ENCODE measurements at places on chromosomes 1 and 21.
A peak's percentile ranks its signal among the peaks of the same experiment; 100 is the strongest.

DNA sequence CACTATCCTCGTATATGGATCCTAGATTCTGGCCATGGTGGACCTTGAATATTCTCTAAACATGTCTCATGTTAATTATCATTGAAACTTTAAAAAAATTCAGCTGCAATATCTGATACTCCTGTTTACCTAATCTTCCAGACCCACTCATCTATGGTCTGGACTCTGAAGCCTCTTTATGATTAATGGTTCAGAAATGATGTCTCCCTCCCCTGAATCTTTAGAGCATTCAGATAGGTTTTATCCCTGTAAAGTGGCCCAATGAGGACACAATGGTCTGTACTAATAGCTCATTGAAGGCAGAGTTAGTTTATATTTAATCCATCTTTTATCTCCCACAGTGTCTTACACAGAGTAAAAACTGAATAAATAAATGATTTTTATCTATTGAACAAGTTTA lies 53.0 kb upstream of the DUSP10 start:
- DNase-seq = no peak

- no peak for DNase-seq
Measured at GRCh38 chr1:114703242-114703641, 7.9 kb upstream of the AMPD1 start.

GRCh38 chr1:231750818-231751362 lies 124.3 kb downstream of the DISC1 start:
- DNase-seq = no peak

DNA sequence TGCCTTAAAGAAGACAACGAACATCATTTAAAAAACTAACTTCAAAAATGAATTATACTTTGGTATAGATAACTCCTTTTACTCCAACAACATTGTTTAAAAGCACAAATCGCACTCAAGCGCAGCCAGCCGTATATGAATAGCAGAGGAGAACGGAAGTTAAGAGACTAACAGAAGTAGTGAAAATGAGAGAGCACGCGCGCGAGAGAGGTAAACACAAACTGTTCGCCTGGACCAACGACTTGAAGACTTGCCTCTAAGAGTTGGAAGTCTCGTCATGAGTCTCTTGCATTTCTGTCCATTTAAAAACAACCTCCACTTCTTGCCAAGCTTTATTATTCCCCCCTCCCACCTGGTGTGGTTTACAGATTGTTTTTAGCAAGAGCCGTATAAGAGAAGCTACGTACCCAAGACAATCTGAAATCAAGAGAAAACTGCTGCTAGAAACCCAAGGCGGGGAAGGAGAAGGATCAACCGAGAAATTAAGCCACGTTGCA lies 479 bp downstream of the SELENOF start:
- DNase-seq = peak; percentile 19

- no peak for DNase-seq
Measured at GRCh38 chr21:21508859-21509258, 510.6 kb downstream of the NCAM2 start.

DNA sequence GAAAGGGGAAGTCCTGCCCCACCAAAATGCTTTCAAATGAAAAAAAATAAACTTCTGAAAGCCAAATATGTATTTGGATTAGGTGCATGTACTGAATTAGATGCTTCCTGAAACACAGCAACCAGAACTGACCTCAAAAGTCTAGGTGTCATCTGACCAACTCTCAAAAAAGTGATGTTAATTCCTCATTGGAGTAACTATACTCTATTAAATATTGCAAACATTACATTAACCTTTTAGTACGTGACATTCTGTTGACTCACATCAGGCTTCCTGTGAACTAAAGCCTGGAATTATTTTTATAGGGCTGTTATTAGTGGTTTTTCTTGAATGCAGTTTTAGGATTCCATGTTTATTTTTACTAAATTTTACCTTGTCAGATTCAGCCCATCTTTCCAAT lies 73.5 kb downstream of the ASTN1 start:
- no peak for DNase-seq

- DNase-seq = no peak
Measured at GRCh38 chr1:10836726-10837125, 40.3 kb upstream of the CASZ1 start.

- DNase-seq = peak; percentile 18
Measured at GRCh38 chr1:160834945-160835565, 27.6 kb downstream of the CD244 start.

DNA sequence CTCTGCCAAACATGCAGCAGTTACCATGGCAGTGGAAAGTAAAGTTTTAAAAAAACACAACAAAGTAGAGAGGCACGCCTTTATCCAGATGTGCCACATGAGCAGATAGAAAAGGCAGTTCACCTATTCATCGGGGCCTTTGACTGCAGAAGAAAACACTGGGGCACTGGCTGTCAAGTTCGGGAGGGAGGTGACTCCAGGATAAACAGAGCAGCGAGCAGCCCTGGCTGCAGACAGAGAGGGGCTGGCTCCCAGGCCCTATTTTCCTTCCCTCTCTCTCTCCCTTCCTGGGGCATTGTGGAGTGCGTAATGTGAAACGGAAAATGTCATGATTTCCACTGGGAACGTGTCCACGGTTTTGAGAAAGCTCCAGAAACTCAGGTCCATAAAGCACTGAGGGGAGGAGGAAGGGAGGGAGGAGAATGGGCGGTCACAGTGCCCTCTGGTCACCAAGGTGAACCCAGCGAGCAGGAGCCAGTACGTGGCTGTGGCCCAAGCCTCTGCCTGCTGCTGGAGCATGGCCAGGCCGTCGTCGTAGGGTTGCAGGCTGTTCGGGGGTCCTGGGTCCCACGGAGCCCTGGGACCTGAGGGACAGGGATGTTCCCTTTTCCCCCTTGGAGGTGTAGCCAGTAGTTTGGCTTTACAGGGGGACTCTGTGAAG lies 114.7 kb upstream of the IRF2BP2 start:
- DNase-seq = no peak

DNA sequence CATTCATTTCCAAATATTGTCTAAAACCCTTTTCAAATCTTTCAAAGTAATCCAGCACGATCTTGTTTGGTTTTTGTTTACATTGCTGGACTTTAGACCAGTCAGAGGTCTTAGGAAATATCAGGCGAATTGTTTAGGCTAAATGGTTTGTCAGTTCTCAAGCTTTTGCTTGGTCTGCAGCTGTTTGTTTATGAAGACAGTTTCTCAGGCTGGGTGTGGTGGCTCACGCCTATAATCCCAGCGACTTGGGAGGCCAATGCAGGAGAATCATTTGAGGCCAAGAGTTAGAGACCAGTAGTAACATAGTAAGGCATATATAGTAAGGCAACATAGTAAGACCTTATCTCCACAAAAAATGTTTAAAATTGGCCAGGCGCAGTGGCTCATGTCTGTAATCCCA lies 77.5 kb downstream of the DNTTIP2 start:
- DNase-seq = no peak

GRCh38 chr1:94654459-94654858 lies 112.9 kb upstream of the F3 start:
- no peak for DNase-seq

DNA sequence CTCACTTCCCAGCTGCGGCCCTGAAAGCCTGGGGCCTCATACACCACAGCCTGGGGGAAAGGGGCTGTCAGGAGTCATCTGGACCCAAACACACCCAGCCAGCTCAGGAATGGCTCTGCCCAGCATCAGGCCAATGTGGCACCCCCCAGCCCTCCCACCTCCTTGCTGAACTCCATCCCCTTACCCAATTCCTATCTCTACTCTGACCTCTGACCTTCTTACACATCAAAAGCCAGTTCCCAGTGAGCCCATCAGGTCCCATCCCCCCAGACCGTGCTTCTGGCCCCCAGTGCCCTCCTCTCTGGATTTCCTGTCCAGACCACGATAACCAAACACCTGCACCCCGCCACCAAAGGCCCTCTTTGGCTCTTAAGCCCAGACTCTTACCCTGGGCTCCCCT lies 16.3 kb downstream of the CRYBG2 start:
- DNase-seq = no peak

- no peak for DNase-seq
Measured at GRCh38 chr1:43272161-43272560, 2.4 kb downstream of the TMEM125 start.

- no peak for DNase-seq
Measured at GRCh38 chr1:43975249-43975961, 645 bp downstream of the ATP6V0B start.

GRCh38 chr1:248847956-248848561 lies 10.0 kb downstream of the ZNF672 start:
- no peak for DNase-seq

DNA sequence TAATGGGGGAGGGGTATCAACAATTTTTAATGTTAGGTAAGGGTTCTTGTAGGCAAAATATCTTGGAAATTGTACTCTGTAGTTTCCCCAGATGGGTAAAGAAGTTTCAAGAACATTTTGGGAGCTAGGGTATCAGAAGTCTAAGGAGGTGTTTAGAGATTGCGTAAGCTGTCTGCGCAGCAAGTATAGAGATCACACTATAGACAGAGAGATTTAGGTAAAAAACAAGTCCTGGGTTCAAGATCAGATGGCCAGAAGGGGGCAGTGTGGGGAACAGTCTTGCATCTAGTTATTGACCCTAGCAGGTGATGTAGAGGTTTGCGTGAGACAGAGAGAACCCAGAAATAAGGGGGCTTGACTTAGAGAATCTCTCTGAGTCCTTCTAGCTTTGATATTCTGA lies 80.8 kb downstream of the S1PR1 start:
- DNase-seq = no peak

DNA sequence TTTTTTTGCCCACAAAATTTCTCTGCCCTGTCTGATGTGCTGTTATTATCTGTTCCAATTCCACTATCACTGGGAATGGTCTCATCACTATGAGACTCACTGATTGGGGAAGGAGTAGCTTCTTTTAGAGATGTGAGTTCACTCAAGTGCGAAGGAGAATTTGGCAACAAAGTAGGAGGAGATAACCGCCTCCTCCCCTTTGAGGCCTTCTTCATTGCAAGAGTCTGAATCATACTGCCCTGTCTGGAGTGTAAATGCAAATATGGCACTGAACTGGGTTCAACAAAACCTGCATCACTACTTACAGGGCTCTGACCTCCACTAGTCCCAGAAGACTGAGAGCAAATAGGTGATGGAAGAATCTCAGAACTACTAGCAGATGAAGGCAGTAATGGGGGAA lies 83.4 kb downstream of the ASH1L start:
- no peak for DNase-seq

- no peak for DNase-seq
Measured at GRCh38 chr1:10415211-10415930, 14.9 kb upstream of the CENPS start.

GRCh38 chr1:218346391-218347204 lies 1.5 kb downstream of the TGFB2 start:
- no peak for DNase-seq

GRCh38 chr21:43933680-43934079 lies 68.7 kb downstream of the AGPAT3 start:
- no peak for DNase-seq

- no peak for DNase-seq
Measured at GRCh38 chr1:195530961-195531360, 1077.3 kb downstream of the KCNT2 start.

GRCh38 chr1:113452921-113453770 lies 62.8 kb downstream of the MAGI3 start:
- DNase-seq = no peak

GRCh38 chr21:45304945-45305344 lies 17.2 kb upstream of the POFUT2 start:
- no peak for DNase-seq

- no peak for DNase-seq
Measured at GRCh38 chr1:205798577-205798976, 14.4 kb downstream of the SLC41A1 start.

DNA sequence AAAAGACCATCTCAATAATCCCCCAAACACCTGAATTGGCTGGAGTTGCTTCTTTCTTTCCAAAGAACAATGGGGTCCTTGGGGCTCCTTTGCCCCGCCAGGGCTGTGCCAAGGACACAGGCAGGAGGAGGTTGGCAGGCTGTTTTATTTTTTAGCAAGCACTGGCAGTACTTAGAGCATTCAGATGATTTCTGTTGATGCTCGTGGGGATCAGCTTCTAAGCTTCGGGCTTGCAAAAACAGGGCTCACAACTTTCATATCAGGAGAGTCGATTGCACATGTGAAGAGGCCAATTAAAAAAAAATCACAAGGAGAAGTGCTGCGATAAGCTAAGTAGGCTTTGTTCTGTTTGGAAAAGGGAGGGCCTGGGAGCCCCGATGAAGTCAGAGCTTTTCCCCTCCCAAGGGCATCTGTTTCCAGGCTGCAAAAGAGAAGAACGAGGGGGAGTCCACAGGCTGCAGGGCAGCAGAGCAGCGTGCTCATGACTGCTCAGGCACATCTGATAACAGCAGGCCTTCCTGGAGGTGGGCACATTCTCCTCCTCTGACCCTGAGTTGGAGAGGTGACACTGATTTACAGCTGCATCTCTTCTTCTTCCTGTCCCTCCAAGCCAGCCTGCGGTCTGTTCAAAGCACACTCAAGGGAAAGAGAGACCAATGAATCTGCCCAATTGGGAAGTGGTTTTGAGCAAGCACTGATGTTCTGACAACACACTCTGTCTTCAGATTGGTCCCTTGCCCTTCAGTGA lies 27.3 kb upstream of the BCAR3 start:
- DNase-seq = no peak

DNA sequence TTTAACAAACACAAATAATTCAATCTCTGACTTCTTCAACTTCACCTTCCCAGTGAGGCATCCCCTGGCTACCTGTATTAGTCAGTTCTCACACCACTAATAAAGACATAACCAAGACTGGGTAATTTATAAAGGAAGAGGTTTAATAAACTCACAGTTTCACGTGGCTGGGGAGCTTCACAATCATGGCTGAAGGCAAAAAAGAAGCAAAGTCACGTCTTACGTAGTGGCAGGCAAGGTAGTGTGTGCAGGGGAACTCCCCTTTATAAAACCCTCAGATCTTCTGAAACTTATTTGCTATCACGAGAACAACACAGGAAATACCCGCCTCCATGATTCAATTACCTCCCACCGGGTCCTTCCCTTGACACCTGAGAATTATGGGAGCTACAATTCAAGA lies 478.5 kb downstream of the ADGRL2 start:
- no peak for DNase-seq

GRCh38 chr1:107535091-107535490 lies 394.3 kb downstream of the NTNG1 start:
- DNase-seq = no peak

DNA sequence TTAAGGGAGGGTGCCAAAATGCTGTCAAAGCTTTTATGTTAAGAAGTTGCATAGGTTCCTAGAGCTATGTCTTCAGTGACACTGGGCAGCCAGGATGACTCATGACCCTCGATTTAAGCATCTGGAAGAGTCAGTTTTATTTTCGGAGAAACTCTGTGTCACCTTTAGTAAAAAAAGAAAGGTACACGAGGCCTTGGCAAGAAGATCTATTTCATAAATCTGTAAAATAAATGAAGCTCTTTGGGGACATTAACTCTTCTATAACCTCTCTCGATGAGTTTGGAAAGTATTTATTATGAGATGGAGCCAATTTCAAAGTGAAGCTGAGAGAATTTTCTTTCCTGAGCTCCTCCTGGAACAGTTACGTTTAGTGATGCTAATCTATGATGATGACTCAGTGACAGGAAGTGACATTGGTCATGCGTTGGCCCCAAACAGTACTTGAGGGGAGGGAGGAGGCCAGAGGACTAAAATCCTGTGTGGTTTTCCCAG lies 156.5 kb downstream of the HLX start:
- DNase-seq = no peak

Data from stimulated activated CD4-positive, alpha-beta T cell treated with anti-CD3 and anti-CD28 coated beads, Interleukin-12 subunit alpha, Interleukin-12 subunit beta, amount 100 ng/mL, for 4 hours (primary cell).